ENCODE measurements at places on chromosomes 13 and 19.
A peak's percentile ranks its signal among the peaks of the same experiment; 100 is the strongest.

DNA sequence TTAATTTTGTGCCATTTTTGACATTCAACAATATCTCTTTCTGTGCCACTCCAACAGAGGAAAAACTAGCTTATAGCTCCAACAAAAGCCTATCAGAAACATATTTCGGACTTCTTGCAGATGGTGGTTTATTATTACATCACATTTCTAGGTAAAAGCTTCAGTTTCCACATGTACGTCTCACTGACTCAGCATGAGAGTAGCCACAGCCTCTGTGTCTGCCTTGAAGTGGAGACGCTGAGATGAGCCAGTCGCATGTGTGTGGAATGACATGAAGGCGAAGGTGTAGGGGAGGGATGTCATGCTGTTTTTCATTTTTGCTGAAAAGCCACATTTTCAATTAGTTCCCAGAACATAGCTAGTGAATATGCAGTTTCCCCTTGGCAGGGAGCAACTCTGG is 598.6 kb downstream of the EFNB2 start:
- DNase-seq: no peak

DNA sequence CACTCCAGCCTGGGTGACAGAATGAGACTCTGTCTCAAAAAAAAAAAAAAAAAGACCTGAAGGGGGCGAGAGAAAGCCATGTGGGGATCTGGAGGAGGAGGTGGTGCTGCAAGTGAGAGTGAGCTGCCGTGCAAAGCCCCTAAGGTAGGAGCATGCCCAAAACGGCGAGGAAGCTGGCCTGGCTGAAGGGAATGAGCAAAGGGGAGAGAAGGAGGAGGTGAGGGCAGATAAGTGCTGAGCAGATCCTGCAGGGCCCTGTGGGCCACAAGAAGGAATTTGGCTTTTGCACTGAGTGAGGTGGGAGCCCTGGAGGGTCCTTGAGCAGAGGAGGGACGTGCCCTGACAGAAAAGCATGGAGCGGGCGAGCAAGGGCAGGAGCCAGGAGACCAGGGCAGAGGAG is 19.4 kb upstream of the ADGRE5 start:
- DNase-seq: no peak

- DNase-seq: no peak
These were observed 67.4 kb upstream of the CLDN10 start for GRCh38 chr13:95485045-95485517.

GRCh38 chr13:45370922-45371406 is 30.0 kb upstream of the TPT1 start:
- peak; percentile 86 for DNase-seq

DNA sequence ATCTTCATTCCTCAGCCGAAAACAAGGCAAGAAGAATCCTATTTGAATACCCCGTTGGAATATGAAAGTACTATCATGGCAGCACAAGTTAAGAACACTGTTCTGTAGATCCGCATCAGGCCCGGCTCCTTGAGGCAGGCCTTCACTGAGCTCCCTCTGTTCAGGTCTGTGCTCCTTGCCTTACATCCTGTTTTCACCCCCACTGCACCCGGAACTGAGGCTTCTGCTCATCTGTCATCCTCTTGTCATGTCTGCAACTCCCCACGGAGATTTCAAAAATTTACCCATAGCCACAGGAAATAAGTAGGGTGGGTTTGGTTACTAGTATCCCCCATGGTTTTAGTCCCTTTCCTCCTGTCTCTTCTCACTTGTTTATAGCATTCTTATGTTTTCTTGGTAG is 861.9 kb downstream of the GPC5 start:
- DNase-seq: no peak

- no peak for DNase-seq
These were observed 1.9 kb downstream of the SULT2B1 start for GRCh38 chr19:48553676-48554384.

DNA sequence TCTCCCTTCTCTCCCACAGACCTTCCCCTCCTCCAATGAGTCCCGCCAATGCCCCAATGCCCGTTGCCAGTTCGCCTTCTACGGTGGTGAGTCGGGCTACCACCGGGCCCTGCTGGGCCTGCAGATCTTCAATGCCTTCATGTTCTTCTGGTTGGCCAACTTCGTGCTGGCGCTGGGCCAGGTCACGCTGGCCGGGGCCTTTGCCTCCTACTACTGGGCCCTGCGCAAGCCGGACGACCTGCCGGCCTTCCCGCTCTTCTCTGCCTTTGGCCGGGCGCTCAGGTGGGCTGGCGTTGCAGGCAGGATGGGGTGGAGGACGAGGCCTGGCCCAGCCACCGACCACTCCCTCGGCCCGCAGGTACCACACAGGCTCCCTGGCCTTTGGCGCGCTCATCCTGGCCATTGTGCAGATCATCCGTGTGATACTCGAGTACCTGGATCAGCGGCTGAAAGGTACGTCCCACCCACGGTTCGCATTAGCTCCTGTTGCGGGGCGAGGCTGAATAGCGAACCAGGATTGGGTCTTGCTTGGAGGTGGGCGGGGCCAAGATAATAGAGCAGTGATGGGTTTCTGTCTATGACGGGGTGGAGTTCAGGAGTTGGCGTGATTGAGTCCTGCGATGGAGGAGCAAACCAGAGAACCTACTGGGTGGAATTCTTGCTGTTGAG is 11.1 kb downstream of the SLC44A2 start:
- DNase-seq: no peak

GRCh38 chr19:7862413-7862951 is 11.7 kb downstream of the PRR36 start:
- peak; percentile 77 for DNase-seq

GRCh38 chr13:55359067-55359466 is 1781.7 kb upstream of the PRR20A start:
- DNase-seq: no peak

DNA sequence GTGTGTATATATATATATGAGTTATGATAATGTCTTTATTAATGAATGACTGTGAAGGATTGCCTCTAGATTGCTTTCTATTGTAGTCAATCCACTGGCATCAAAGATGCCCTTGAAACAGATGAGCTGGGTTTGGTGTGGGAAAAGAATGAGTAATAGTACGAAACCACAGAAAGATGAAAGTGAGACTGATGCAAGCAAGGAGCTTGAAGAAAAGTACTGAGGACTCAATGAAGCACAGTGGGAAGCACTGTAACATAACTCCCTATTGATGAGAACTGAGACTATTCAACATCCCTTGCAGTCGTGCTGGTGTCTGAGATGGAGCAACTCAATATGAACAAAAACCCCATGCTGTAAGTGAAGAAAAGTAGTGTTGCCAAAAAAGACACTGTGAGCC is 1794.2 kb downstream of the SLITRK5 start:
- DNase-seq: no peak

DNA sequence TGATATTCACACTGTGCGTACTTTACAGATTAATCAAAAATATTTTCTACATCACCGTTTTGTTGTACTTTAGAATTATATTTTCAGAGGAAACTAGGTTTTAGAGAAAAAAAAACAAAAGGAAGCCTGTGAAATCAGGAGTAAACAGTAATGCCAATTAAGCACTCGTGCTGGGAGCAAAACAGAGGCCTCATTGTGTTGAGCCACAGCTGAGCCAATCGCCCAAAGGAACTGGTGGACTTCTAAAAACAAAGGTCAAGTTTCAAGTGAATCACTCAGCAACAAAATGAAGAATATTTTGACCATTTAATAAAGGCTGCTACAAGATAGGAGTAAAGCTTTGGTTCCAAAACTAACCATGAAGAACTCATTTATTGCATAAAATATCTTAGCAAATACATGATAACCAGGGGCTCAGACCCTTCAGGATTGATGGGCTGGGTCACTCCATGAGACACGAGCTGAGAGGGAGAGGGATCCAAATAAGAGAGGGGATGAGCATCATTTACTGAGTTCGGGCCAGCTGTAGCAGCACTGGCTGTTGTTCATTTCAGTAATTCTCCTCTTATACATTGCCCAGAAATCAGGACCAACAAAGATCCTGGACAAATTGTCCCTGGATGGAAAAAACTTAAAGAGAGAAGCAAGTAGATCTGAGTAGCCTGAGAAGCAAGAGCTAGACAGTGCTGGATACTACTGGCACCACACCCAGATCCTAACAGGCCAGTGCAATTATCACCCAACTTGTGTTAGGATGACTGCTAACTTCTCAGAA is 8.3 kb upstream of the NALCN start:
- DNase-seq: no peak

DNA sequence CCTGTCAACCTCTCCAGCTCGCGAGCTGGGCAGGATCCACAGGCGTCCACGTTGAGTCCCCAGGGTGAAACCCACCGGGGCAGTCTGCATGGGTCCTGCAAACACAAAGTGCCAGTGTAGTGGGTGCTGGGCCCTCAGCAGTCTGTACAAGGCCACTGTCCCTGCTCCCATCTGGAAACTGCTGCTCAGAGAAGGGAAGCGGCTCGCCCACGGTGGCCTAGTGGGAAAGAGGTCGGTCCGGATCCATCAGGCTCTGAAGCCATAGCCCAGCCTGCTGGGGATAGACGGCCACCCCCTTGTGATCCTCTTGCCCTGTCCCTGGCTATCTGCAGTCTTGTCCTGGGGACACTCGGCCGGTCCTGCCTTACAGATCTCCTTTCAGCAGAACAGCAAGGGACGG is 2.6 kb upstream of the DIRAS1 start:
- no peak for DNase-seq

DNA sequence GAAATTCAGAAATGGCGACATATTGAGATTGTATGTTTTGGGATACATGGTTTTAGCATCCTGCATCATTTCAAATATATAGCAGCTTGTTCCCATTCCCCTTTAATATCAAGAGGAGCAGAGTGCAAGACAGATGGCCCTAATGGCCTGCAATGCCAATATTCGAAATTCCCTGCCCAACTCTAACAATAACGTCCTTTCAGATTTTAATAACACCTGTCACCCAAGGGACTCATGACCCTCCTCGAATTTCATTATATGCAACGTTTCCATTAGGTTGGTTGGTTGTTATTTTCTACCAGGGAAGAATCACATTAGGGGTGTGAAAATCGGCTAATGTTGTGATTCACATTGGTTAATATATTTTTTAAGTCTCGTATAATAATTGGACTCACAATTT is 170.0 kb downstream of the TNFSF13B start:
- DNase-seq: no peak

GRCh38 chr13:60836821-60837220 is 439.8 kb downstream of the TDRD3 start:
- no peak for DNase-seq

DNA sequence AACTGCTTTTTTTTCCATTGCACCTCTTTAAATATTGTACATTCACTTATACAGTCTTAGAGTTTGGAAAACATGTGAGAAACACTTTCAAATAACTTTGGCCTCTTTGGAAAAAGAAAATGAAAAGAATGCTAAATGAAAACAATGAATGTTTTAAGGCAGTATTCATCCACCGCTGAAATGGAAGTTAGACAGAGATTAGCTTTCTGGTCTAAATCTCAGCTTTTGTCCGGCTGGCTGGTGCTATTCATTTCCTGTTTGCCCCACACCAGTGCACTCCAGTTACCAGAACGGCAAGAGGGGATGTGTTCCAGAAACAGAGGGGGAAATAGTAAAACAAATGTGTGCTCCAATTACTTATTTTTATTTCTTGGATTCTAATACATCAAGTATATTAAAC is 1201.3 kb downstream of the EFNB2 start:
- DNase-seq: no peak

DNA sequence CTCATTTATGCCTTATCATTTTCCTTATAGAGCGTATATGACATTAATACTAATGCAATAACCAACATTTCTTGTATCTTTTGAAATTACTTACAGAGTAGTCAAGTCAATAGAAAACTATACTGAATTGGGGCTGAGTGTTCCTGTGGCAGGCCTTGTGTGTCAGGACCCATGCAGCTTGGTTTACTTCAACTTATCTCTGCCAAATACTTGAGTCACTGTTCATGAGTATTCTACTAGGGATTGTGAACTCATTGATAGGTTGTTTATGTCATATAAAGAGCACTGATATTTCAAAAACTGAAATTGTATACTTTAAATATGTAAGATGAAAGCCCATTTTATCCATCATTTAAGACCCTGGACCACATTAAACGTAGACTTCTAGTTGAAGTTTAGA is 688.6 kb upstream of the SLITRK1 start:
- no peak for DNase-seq

DNA sequence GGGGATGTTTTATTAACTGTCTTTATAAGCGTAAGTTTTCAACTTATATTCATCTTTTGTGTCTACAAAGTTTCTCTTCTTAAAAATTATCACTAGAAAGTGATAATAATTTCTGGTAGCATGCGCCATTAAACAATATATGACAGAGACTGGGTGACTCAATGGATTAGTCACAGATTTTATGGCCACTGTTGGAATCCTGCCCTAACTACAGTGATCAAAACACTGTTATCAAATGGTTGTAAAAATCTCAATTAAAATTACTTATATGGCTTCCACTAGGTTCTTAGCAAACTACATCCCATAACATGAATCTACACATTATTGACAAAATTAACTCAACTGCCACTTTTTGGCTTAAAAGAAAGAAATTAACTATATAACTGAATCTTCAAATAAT is 350.0 kb downstream of the DACH1 start:
- DNase-seq: no peak

GRCh38 chr19:1231729-1232637 is 5.8 kb downstream of the CBARP start:
- DNase-seq: no peak

GRCh38 chr13:92739306-92739818 is 487.2 kb upstream of the GPC6 start:
- no peak for DNase-seq

DNA sequence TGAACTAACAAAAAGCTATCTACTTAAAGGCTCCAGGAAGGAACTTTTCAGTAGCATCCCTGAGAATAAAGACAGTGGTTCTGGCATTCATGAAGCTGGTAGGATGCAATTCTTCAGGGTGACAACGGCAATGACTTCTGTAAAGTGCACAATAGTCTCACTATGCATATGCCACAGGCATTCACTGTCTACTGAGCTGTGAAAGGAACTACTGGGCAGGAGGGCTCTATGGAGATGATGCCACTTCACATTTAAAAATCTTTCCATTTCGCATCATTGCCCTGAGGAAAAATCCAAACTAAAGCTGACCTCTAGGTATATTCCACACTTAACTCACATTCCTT is 2020.6 kb upstream of the PCDH20 start:
- DNase-seq: no peak

GRCh38 chr19:38714354-38714778 is 29.9 kb downstream of the CAPN12 start:
- DNase-seq: no peak

DNA sequence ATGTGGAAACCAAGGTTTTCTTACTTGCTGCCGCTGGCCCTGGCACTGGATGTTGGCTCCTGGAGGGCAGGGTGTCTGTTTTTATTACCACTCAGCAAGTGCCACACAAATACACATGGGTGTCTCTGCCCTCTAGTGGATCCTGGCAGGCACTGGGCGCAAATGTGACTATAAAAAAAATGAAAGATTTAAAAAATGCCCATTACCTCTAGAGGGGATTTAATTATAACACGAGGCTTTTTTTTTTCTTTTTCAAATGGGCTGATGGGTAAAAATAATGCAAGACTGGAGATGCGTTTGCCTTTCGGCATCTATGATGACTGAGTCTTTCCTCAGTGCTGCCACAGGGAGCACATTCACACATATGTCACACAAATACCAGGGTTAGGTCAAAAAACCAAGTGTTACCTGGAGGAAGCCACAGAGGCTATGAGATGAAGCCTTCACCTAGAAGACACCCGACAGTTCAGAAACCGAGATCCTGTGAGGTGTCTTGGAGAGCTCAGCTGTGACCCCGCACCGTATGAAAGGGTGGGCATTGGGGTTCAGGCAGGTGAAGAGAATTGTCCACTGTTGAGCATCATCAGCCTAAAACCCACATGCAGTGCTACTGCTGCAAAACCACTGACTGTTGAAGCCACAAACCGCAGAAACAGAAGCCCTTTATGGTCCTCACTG is 25.7 kb downstream of the CHAMP1 start:
- DNase-seq: no peak

All from sciatic nerve (tissue), 2 donors.